ENCODE measurements at places on chromosomes 13 and 19. TPM values are rescaled to one million over a fixed set of nuclear protein-coding genes. Genes with fewer than 3 reads are reported as not detected.

WDR88 gene
- not detected for total RNA-seq

GRCh38 chr19:41575998-41576397 is at the start of gene CEACAM21:
Gene CEACAM21, plus strand, starts transcription at chr19:41576166. Its CDS starts 109 bp downstream, at chr19:41576275.
- H3K36me3 ChIP-seq, result no peaks in the 10 kb centered on the region
- DNase-seq, result peak; percentile 32
- H3K4me3 ChIP-seq, result no peak within 1 kb of the TSS
- H3K4me1 ChIP-seq, result no peaks in the 10 kb centered on the region
- H3K27ac ChIP-seq, result no peak within 1 kb of the TSS

FCER2 gene
- total RNA-seq, result not detected

DNA sequence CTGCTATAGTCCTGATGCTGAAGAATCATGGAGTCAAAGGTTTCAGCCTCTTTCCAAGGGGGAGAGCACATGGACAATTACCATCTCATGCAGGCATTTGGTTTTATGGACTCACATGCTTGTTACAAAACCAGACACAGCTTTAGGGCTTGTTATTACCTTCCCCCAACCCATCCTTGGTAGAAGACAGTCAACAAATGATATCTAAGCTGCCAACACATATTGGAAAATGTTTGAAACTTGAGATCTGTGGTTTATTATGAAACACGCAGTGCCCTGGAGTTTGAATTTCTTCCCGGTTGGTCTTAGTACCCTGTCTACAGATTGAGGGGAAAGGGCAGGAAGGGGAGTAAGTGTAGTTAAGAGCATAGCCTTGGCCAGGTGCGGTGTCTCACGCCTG is 12.5 kb upstream of the CYP2A6 start:
- H3K4me3 ChIP-seq, result no peak overlapping the region
- no peak overlapping the region for H3K27ac ChIP-seq
- no peaks in the 10 kb centered on the region for H3K27me3 ChIP-seq
- no peaks in the 10 kb centered on the region for H3K36me3 ChIP-seq
- no peaks in the 10 kb centered on the region for H3K4me1 ChIP-seq
- DNase-seq, result no peak

ERF gene
- 26.7 TPM for total RNA-seq

MCF2L gene
- total RNA-seq, result 16.1 TPM

- no peaks in the 10 kb centered on the region for H3K27me3 ChIP-seq
- H3K27ac ChIP-seq, result peak overlapping the region; percentile 89
- H3K4me1 ChIP-seq, result peaks cover 23% of the 10 kb centered on the region
- H3K4me3 ChIP-seq, result peak overlapping the region; percentile 98
Observed at GRCh38 chr19:57241176-57241575, 744 bp downstream of the ZNF805 start.

DNA sequence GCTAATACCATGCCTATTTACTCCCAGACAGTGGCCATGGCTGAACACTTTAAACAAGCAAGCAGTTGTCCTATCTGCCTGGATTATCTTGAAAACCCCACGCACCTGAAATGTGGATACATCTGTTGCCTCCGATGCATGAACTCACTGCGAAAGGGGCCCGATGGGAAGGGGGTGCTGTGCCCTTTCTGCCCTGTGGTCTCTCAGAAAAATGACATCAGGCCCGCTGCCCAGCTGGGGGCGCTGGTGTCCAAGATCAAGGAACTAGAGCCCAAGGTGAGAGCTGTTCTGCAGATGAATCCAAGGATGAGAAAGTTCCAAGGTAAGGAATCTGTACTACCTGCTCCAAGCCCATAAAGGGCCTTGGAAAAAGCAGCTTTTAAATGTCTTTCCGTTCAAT is 8.6 kb downstream of the RFPL4AL1 start:
- H3K4me1 ChIP-seq, result no peaks in the 10 kb centered on the region
- H3K4me3 ChIP-seq, result no peak overlapping the region
- no peaks in the 10 kb centered on the region for H3K27me3 ChIP-seq
- H3K27ac ChIP-seq, result no peak overlapping the region

REEP6 gene
- 1.1 TPM for total RNA-seq

GRCh38 chr13:28579322-28579721 is 79.6 kb upstream of the POMP start:
- H3K27me3 ChIP-seq, result no peaks in the 10 kb centered on the region
- no peak overlapping the region for H3K27ac ChIP-seq
- H3K4me1 ChIP-seq, result no peaks in the 10 kb centered on the region
- H3K36me3 ChIP-seq, result no peaks in the 10 kb centered on the region
- H3K4me3 ChIP-seq, result no peak overlapping the region

DNA sequence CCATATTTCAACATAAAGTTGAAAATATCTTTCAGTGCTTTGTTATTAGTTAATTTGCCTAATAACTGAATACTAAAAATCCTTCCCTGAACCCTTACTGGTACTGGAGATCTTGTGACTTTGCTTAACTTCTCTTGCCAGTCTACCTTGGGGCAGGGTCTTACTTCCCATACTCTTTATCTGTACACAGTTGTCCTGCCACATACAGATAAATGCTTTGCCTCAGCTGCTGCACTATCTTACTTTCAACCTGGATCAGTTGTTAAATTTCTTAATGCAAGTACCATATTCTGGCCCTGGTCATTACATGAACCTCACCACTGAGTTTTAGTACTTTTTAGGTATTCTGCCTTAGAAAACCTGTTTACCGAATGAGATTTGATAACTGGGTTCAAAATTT is 107.6 kb downstream of the PIBF1 start:
- peaks cover 10% of the 10 kb centered on the region for H3K4me1 ChIP-seq
- no peak for DNase-seq
- no peak overlapping the region for H3K27ac ChIP-seq
- no peaks in the 10 kb centered on the region for H3K27me3 ChIP-seq
- H3K36me3 ChIP-seq, result no peaks in the 10 kb centered on the region

DNA sequence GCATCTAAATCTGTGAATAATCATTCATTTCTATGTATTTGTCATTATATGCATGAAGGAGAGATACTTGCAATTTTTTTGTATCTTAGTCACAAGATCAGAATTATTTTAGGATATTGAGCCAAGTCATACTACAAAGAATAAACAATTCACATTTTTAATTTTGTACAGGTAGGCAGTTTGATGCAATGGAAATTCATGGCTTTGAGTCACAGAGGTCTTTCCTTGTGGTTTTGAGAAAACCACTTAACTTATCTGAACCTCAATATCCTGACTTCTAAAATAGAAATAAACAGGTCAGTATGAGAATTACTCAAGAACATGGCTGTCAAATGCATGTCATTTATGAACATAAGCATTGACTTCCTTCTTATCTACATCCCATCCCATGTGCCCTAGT is 221.4 kb upstream of the SLC10A2 start:
- no peak overlapping the region for H3K4me3 ChIP-seq
- no peaks in the 10 kb centered on the region for H3K36me3 ChIP-seq
- H3K27ac ChIP-seq, result no peak overlapping the region
- H3K27me3 ChIP-seq, result no peaks in the 10 kb centered on the region
- no peaks in the 10 kb centered on the region for H3K4me1 ChIP-seq

CAPS gene
- 1.9 TPM for total RNA-seq

HDGFL2 gene
- total RNA-seq, result 64.4 TPM

DNA sequence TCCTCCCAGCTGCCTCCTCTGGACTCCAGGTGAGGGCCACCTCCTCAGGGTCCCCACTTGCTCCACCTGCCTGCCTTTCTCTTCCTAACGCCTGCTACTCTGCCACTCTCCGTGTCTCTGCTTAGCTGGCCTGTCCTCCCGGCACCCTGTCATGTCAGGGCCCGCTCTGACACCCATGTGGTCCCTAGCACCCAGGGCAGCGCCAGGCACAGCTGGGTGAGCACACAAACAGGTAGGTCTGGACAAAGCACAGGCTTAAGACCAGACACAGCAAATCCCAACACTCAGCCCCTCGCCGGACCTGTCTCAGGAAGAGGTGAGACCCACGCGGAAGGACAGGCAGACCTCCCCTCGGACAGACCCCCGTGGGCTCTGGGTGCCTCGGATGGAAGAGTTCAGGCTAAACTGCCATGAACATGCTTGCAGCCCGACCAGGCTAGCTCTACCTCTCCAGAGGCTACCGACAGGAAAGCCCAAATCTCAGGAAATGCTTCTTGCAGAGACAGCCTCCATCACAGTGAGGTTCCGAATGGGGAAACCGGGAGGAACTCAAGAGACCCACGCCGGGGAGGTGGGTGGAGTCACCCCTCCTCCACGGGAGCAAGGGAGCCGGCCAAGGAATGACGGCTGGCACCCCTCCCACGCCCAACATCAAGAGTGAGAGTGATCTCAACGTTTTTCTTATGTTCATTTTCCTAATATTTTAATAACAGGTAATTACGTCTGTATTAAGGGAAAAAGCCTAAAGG is 12.5 kb downstream of the ZNF787 start:
- peaks cover 65% of the 10 kb centered on the region for H3K4me1 ChIP-seq
- H3K36me3 ChIP-seq, result no peaks in the 10 kb centered on the region
- peak overlapping the region; percentile 14 for H3K4me3 ChIP-seq
- H3K27ac ChIP-seq, result peak overlapping the region; percentile 24
- no peak for DNase-seq
- no peaks in the 10 kb centered on the region for H3K27me3 ChIP-seq

GRCh38 chr13:21348488-21349120 is 110.5 kb downstream of the ZDHHC20 start:
- no peak for DNase-seq
- no peaks in the 10 kb centered on the region for H3K4me1 ChIP-seq
- H3K36me3 ChIP-seq, result no peaks in the 10 kb centered on the region
- H3K4me3 ChIP-seq, result no peak overlapping the region
- H3K27ac ChIP-seq, result no peak overlapping the region

DNA sequence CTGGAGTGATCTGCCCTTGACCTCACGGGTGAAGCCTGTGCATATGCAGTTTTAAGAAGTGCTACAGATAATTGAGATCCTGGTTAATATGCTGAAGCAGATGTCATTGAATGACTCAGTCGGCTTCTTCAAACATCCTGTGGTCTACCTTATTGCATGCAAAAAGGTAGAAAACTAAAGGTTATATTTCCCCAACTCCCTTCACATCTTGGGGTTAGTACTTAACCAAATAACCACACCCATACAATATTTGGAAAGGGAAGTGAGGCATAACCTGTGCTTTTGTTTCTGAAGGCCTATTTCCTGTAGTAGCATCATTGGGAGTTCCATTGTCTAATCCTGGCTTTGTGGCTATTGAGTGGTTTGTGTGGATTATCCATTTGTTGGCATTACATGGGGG is 58.3 kb downstream of the RAP2A start:
- no peak overlapping the region for H3K4me3 ChIP-seq
- H3K27ac ChIP-seq, result no peak overlapping the region
- DNase-seq, result no peak
- no peaks in the 10 kb centered on the region for H3K4me1 ChIP-seq

ZAR1L gene
- not detected for total RNA-seq

THAP8 gene
- 10.5 TPM for total RNA-seq

IGSF23 gene
- total RNA-seq, result not detected

- no peaks in the 10 kb centered on the region for H3K36me3 ChIP-seq
- H3K4me1 ChIP-seq, result no peaks in the 10 kb centered on the region
- peak overlapping the region; percentile 30 for H3K27ac ChIP-seq
- DNase-seq, result no peak
Observed at GRCh38 chr13:23995283-23996073, 98.2 kb upstream of the C1QTNF9B start.

- no peaks in the 10 kb centered on the region for H3K4me1 ChIP-seq
- no peak overlapping the region for H3K27ac ChIP-seq
- H3K4me3 ChIP-seq, result no peak overlapping the region
- no peaks in the 10 kb centered on the region for H3K27me3 ChIP-seq
- DNase-seq, result no peak
Observed at GRCh38 chr13:20624213-20624612, 57.3 kb downstream of the IFT88 start.

C1QTNF9 gene
- total RNA-seq, result 2.1 TPM

- no peak overlapping the region for H3K4me3 ChIP-seq
- no peak overlapping the region for H3K27ac ChIP-seq
- DNase-seq, result no peak
- no peaks in the 10 kb centered on the region for H3K36me3 ChIP-seq
- H3K27me3 ChIP-seq, result no peaks in the 10 kb centered on the region
Observed at GRCh38 chr13:43331672-43332071, 308.3 kb downstream of the DNAJC15 start.

NPHS1 gene
- total RNA-seq, result not detected

KL gene
- 1.3 TPM for total RNA-seq

DNA sequence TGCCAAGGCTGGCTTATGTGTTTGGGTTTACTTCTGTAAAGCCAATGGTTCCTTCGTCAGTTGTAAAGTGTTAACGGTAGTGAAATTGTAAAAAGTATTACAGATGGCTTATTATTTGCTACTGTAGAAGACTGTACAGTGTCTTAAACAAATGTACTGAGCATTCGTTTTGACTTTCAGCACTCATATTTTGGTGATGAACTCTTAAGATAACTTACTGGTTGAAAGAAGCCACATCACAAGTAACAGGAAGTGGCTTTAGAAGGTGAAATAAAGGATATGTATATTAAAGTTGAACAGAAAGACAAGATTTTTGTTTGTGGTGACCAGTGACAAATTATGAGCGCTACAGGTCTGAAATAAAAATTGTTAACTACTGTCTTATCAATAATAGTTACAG is 64.2 kb downstream of the URI1 start:
- H3K27ac ChIP-seq, result no peak overlapping the region
- H3K27me3 ChIP-seq, result no peaks in the 10 kb centered on the region
- no peaks in the 10 kb centered on the region for H3K4me1 ChIP-seq
- H3K36me3 ChIP-seq, result no peaks in the 10 kb centered on the region
- H3K4me3 ChIP-seq, result no peak overlapping the region

DNA sequence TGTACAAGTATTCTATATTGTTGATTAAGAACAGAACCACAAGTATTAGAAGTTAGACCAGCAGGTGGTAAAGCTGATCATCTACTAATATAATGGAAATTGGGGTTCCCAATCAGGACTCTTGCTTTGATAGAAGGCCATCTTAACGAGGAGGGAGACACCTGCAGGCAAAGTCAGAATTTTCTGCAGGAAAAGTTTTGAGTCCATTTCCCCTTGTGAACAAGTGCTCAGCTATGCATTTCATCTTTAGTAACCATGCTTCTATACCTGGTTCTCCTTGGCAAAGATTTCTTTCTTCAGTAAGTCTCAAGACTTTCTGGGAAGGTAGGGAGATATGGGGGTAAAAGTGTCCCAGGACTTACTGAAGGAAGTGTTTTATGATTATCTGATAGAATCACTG is 36.1 kb upstream of the USPL1 start:
- no peak overlapping the region for H3K27ac ChIP-seq
- DNase-seq, result no peak
- H3K36me3 ChIP-seq, result no peaks in the 10 kb centered on the region
- no peaks in the 10 kb centered on the region for H3K27me3 ChIP-seq

- no peak for DNase-seq
- H3K36me3 ChIP-seq, result no peaks in the 10 kb centered on the region
- H3K4me3 ChIP-seq, result no peak overlapping the region
- H3K27ac ChIP-seq, result no peak overlapping the region
- no peaks in the 10 kb centered on the region for H3K27me3 ChIP-seq
- H3K4me1 ChIP-seq, result peaks cover 6% of the 10 kb centered on the region
Observed at GRCh38 chr13:98668155-98668554, 84.3 kb downstream of the SLC15A1 start.

CALR3 gene
- total RNA-seq, result not detected

DNA sequence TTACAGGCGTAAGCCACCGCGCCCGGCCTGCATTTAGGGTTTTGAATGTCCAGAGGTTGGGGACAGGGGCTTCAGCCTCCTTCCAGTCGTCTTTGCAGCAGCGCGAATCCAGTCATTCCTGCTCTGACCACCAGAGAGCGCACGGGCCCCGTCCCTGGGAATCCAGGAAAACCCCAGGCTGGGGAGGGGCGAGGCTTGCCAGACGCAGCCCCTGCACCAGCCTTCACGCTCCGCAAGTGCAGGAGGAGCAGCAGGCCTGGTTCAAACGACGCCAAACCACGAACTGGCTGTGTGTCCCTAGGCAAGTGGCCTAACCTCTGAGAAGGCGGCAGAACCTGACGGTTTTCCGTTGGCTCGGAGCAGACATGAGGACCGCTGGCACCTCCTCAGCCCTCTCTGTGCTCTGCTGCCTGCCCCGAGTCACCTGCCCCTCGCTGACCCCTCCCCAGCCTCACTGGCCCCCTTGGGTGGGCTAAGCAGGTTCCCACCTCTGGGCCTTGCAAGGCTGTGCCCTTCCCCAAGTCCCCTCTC is 2.0 kb upstream of the RNF126 start:
- H3K4me1 ChIP-seq, result peaks cover 28% of the 10 kb centered on the region
- H3K27ac ChIP-seq, result peak overlapping the region; percentile 21
- peak; percentile 40 for DNase-seq

Data from gastrocnemius medialis (tissue), 4 donors.